ENCODE measurements at places on chromosomes 11 and 22. TPM values are rescaled to one million over a fixed set of nuclear protein-coding genes. Genes with fewer than 3 reads are reported as not detected.
A peak's percentile ranks its signal among the peaks of the same experiment; 100 is the strongest.

Gene APOL5
- polyA plus RNA-seq, result not detected

- no peak for DNase-seq
- no peaks in the 10 kb centered on the region for H3K36me3 ChIP-seq
- no peak overlapping the region for H3K27ac ChIP-seq
- no peaks in the 10 kb centered on the region for H3K4me1 ChIP-seq
- peaks cover 14% of the 10 kb centered on the region for H3K27me3 ChIP-seq
- no peak overlapping the region for H3K4me3 ChIP-seq
Measured at GRCh38 chr11:70854201-70854600, 398.2 kb downstream of the SHANK2 start.

Gene SEC14L6
- polyA plus RNA-seq, result not detected

DNA sequence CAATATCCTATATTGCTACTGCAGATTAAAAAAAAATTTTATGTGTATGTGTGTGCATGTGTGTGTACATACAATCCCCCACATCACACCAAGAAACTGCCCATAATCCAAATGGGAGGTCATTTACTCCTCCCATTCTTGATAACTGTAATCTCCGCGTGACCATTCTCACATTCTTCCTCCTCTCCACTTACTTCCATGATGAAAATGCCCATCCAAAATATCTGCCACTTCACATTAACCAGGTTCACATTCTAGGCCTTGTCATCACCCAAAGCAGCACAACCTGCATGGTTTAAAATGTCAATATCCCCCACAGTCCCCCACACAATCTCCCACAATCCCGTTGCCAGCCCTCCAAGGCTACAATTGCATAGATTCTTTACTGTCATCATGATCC is 149.6 kb downstream of the LARGE1 start:
- H3K4me3 ChIP-seq, result no peak overlapping the region
- no peaks in the 10 kb centered on the region for H3K36me3 ChIP-seq

- H3K27me3 ChIP-seq, result peaks cover 3% of the 10 kb centered on the region
- DNase-seq, result no peak
Measured at GRCh38 chr22:30239488-30240405, 6.8 kb downstream of the LIF start.

GRCh38 chr22:26041931-26042330 is 127.3 kb upstream of the SEZ6L start:
- no peak overlapping the region for H3K27ac ChIP-seq
- DNase-seq, result no peak
- peaks cover 25% of the 10 kb centered on the region for H3K27me3 ChIP-seq
- no peaks in the 10 kb centered on the region for H3K36me3 ChIP-seq

- no peaks in the 10 kb centered on the region for H3K36me3 ChIP-seq
- H3K27ac ChIP-seq, result no peak overlapping the region
- no peaks in the 10 kb centered on the region for H3K4me1 ChIP-seq
- no peak overlapping the region for H3K4me3 ChIP-seq
Measured at GRCh38 chr11:4926608-4927007, 2.5 kb upstream of the OR51G1 start.

Gene RIBC2
- polyA plus RNA-seq, result not detected

DNA sequence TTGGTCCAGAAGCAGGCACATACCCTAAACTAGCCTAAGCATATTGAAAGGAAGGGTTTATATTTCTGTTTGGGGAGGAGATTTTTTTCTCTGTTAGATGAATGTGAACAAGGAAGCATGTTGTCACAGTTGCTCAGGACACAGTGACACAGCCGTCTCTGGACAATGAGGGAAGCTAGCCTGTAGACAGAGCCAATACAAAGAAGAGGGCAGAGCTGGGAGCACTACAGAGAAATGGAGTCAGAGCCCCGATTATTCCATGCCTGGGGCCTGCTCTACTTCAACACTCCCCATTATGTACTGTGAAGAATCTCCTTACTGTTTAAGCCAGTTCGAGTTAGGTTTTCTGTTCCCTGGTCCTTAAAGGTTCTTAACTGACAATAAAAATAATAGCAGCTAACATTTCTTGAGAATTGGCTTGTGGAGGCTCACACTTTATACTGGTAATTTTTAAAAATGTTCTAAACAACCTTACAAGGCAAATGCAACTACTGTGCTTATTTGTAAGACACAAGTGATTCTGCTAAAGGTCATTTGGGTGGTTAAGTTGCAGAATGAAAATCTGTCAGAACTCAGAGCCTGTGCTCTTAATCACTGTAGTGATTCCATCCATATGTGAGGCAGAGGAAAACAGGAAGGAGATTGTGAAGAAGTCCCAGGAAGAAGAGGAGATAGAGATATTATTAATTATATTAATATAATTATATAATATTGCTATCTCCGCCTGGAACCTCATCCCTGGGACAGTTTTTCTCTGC is 58.8 kb upstream of the RRAS2 start:
- no peaks in the 10 kb centered on the region for H3K27me3 ChIP-seq
- H3K4me1 ChIP-seq, result peaks cover 28% of the 10 kb centered on the region
- H3K4me3 ChIP-seq, result no peak overlapping the region
- no peak for DNase-seq

Gene ROBO3
- polyA plus RNA-seq, result not detected

DNA sequence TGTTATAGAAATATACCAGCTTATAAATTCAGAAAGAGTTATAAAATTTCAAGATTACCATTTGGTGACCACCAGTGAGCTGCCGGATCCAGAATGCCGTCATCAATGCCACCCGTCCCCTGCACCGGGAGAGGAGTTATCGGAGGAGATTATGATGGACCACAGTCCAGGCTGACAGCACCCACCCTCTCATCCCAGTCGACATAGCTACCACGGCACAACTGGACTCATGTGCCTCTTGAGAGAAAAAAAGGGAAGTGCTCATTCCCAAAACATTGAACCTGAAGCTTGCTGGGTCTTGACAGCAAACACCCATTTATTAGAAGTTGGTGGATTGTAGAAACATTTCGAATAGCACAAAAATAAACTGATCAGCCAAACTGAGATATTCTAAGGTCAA is 1331.5 kb downstream of the TBC1D22A start:
- peaks cover 63% of the 10 kb centered on the region for H3K4me1 ChIP-seq
- no peaks in the 10 kb centered on the region for H3K27me3 ChIP-seq
- no peaks in the 10 kb centered on the region for H3K36me3 ChIP-seq
- H3K4me3 ChIP-seq, result no peak overlapping the region
- DNase-seq, result no peak

- no peak overlapping the region for H3K27ac ChIP-seq
- H3K27me3 ChIP-seq, result no peaks in the 10 kb centered on the region
- H3K4me3 ChIP-seq, result no peak overlapping the region
- H3K36me3 ChIP-seq, result peaks cover 5% of the 10 kb centered on the region
- no peaks in the 10 kb centered on the region for H3K4me1 ChIP-seq
Measured at GRCh38 chr22:37708580-37709444, 12.0 kb downstream of the TRIOBP start.

Gene MCHR1
- not detected for polyA plus RNA-seq

Gene NXPE1
- polyA plus RNA-seq, result not detected

DNA sequence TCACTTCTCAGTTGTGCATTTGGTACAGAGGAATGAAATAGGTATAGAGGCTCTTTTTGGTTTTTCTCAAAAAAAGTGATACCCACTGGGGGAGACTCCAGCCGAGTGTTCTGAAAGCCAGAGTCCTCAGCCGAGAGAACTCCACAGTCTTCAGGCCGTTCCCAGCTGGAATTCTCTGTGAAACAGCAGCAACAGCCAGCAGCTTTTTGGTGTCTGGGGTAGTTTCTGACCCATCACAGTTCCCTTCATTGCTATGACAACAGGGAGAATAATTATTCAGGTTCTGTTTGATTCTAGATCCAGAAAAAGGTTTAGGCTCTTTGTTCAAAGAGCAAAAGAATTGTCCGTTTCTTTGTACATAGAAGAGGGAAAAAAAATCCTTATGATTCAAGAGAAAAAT is 84.6 kb downstream of the C22orf31 start:
- no peak for DNase-seq
- no peak overlapping the region for H3K4me3 ChIP-seq
- H3K4me1 ChIP-seq, result no peaks in the 10 kb centered on the region

Gene FOLH1
- polyA plus RNA-seq, result not detected

- DNase-seq, result no peak
- H3K27me3 ChIP-seq, result no peaks in the 10 kb centered on the region
- peaks cover 7% of the 10 kb centered on the region for H3K36me3 ChIP-seq
- H3K4me1 ChIP-seq, result peaks cover 8% of the 10 kb centered on the region
Measured at GRCh38 chr22:32996276-32996675, 61.9 kb downstream of the SYN3 start.

DNA sequence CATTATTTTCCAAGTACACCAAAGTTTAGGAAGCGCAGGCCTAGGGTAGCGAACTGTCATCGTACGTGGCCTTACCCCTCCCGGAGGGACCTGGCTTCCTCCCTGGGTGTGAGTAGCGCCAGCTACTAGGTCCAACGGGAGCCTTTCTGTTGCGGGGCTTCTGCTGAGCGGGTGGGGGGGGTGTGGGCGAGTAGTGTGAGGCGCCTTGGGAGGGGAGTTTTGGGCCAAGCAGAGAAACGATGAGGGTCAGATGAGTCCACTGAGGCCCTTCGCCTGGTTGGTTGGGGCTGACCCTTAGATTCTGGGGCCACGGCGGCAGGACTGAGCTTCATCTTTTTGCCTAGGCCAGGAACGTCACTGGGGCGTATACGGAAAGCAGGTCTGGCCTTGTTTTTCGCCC is 868 bp downstream of the TEF start:
- no peaks in the 10 kb centered on the region for H3K27me3 ChIP-seq
- H3K4me1 ChIP-seq, result peaks cover 15% of the 10 kb centered on the region
- H3K27ac ChIP-seq, result peak overlapping the region; percentile 94
- H3K4me3 ChIP-seq, result peak overlapping the region; percentile 88
- no peaks in the 10 kb centered on the region for H3K36me3 ChIP-seq

Gene JAML
- 8.1 TPM for polyA plus RNA-seq

DNA sequence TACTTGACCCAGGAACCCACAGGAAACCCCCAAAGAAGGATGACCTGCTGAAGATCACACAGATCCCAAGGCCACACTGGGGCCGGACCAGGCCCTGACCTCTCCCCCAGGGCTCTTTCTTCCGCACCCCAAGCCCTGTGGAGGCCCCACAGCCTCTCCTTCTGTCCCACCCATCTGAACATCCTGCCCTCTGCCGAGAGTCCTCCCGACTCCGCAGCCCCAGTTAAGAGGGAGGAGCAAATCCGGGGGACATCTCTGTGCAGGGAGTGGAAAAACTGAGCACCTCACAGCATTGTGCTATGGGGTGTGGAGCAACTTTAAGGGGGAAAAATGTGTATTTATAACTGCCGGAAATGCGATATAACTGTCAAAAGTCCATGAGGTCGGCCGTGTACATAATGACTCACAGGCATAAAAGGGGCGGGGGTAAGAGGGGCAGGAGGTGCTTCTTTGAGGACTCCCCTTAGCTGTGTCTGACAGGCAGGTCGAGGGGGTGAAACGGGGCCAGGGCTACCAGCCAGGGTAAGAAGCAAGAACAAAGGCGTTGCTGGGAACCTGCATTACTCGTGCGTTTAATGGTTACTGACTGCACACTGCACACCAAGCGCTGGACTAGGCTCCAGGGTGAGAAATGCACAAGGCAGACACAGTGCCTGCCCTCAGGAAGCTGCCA is 57.2 kb downstream of the WNT11 start:
- H3K4me1 ChIP-seq, result peaks cover 19% of the 10 kb centered on the region
- H3K4me3 ChIP-seq, result no peak overlapping the region
- no peak overlapping the region for H3K27ac ChIP-seq
- H3K36me3 ChIP-seq, result no peaks in the 10 kb centered on the region
- DNase-seq, result no peak

DNA sequence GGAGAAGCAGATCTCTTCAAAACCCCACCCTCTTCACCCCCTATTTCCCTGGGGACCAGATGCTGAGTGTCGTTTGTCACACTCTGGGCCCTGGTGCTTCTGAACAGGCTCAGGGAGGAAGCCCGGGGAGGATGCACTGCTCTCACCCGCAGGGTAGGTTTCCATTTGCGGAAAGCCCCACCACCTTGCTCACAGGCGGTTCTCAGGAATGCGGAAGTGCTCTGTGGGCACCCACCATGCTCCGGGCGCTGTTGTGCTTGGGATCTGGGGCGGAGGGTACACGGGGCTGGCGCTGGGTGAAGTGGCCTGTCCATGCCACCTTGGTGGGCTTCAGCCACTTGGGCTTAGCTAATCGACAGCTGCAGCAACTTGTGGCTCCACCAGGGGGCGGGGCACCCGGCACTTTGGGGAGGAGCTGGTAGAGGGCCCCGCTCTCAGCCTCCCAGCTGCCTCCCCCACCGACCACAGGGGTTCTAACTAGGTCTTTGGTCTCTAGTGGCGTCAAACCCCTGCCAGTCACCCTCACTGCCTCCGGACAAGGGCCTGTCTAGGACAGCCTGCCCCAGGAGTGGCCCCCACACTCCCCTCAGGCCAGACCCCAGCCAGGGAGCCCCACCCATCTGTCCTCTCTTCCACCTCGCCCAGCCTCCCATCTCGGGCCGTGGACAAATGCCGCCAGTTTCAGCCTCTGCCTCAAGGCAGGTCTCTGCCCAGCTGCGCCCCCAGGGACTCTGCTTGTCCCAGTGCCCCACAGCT is 7.4 kb downstream of the NDUFV1 start:
- peak overlapping the region; percentile 79 for H3K4me3 ChIP-seq
- H3K36me3 ChIP-seq, result no peaks in the 10 kb centered on the region
- DNase-seq, result peak; percentile 97
- H3K27ac ChIP-seq, result peak overlapping the region; percentile 98

Gene TOM1
- 16.6 TPM for polyA plus RNA-seq

GRCh38 chr22:37166675-37167066 is 17.0 kb upstream of the IL2RB start:
- H3K4me1 ChIP-seq, result peaks cover 30% of the 10 kb centered on the region
- H3K27me3 ChIP-seq, result peaks cover 17% of the 10 kb centered on the region
- no peaks in the 10 kb centered on the region for H3K36me3 ChIP-seq
- DNase-seq, result peak; percentile 65

DNA sequence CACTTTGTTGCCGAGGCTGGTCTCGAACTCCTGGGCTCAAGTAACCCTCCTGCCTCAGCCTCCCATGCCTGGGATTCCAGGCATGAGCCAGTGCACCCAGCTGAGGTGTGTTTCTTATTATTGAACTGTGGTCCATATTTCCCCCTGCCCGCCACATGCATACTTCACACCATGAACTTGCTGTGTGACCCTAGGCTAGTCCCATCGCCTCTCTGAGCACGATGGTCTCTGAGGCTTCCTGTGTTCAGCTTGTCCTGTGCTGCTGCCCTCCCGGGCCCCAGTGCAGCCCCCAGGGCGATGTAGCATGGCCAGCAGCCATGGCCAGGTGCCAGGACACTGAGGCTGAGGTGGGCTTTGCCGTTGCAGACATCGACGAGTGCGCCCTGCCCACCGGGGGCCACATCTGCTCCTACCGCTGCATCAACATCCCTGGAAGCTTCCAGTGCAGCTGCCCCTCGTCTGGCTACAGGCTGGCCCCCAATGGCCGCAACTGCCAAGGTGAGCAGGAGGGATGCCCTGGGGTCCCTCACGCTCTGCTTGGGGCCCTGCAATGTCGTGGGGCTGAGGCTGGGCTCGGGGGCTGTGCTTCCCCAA is 45.7 kb downstream of the FBLN1 start:
- peaks cover 2% of the 10 kb centered on the region for H3K27me3 ChIP-seq
- H3K27ac ChIP-seq, result no peak overlapping the region
- H3K4me1 ChIP-seq, result peaks cover 10% of the 10 kb centered on the region
- H3K36me3 ChIP-seq, result no peaks in the 10 kb centered on the region
